ENCODE measurements at places on chromosomes 1 and 21. TPM values are rescaled to one million over a fixed set of nuclear protein-coding genes. Genes with fewer than 3 reads are reported as not detected.

The FLG2 gene
- total RNA-seq, result not detected

The TESK2 gene
- 2.6 TPM for total RNA-seq

The MPL gene
- total RNA-seq, result not detected

The OPRD1 gene
- not detected for total RNA-seq

The KLHL20 gene
- total RNA-seq, result 17.1 TPM

The WNT3A gene
- not detected for total RNA-seq

The PTPRU gene
- total RNA-seq, result 0.47 TPM

The RAD54L gene
- total RNA-seq, result 59.6 TPM

DNA sequence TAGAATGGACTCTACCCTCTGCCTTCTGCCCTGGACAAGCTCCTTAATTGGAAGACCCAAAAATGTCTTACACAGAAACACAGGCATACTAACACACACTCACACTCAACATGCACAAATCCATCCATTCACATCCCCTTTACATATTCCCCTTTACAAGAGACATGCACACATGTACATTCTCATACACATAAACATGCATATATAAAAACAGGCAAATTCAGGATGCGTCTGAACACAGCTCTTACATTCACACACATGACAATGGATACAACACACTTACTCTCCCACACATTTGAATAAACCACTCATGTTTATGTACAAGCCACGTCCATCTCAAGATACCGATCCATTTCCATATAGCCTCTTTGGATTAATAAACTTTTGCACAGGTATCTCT is 84.4 kb downstream of the HMGB4 start:
- H3K27ac ChIP-seq, result no peak overlapping the region
- no peaks in the 10 kb centered on the region for H3K4me1 ChIP-seq
- H3K36me3 ChIP-seq, result no peaks in the 10 kb centered on the region
- no peak for DNase-seq
- no peak overlapping the region for H3K4me3 ChIP-seq

DNA sequence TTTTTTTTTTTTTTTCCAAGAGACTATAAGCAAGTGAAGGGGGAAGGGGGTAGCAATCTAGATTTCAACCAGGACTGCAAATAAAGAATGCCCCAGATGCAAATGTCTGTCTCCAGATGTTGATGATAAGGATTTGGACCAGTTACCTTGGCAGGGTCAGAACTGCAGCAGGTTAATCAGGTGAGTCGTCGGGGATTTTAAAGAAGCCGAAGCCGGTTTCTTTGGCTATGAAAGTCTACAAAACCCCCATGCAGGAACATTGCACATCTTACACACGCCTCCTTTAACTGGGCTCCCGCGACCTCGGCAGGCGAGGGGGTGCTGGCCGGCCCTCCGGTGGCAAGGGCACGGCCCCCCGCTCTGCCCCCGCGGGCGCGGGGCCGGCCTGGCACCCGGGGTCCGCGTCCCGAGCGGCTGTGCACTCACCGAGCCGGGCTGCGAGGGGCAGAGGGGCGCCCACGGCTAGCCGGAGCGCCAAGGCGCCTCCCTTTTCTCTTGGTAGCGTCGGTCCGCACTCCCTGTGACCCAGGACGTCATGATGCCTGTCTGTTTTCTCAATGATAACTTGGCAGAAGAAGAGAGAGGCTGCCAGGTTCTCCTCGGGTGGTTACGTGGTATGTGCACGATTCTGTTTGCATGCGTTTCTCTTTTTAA is 366.3 kb upstream of the ESRRG start:
- H3K27me3 ChIP-seq, result peaks cover 25% of the 10 kb centered on the region
- H3K4me1 ChIP-seq, result no peaks in the 10 kb centered on the region
- no peak overlapping the region for H3K4me3 ChIP-seq
- H3K36me3 ChIP-seq, result no peaks in the 10 kb centered on the region
- DNase-seq, result no peak
- H3K27ac ChIP-seq, result no peak overlapping the region

GRCh38 chr1:46256523-46256922 is 9.0 kb downstream of the RAD54L start:
- peaks cover 56% of the 10 kb centered on the region for H3K36me3 ChIP-seq
- H3K27ac ChIP-seq, result no peak overlapping the region
- no peak for DNase-seq
- H3K4me3 ChIP-seq, result no peak overlapping the region

DNA sequence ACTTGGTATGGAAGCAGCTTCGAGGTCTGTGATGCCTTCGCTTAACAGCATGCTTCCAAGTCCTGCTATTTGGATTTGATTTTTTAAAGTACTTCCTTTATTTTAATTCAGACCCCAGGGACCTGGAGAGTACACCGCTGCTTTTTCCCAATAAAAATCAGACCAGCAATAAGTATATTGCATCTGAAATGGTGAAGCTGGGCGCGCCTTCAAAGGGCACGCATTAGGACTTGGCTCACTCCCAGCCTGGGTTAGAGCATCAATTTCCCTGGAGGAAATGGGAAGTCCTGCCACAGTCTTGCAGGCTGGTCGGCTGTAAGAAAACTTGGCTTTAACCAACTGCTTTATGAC is 325.1 kb downstream of the RRAGC start:
- no peak overlapping the region for H3K4me3 ChIP-seq
- peaks cover 8% of the 10 kb centered on the region for H3K4me1 ChIP-seq
- no peak overlapping the region for H3K27ac ChIP-seq

- H3K4me3 ChIP-seq, result no peak overlapping the region
- H3K27me3 ChIP-seq, result peaks cover 21% of the 10 kb centered on the region
- no peaks in the 10 kb centered on the region for H3K36me3 ChIP-seq
- H3K27ac ChIP-seq, result no peak overlapping the region
Measured at GRCh38 chr1:46526013-46526690, 25.3 kb downstream of the KNCN start.

GRCh38 chr1:1331068-1331965 is at the start of gene TAS1R3:
Gene TAS1R3, plus strand, starts transcription at chr1:1331280. Its CDS starts 66 bp downstream, at chr1:1331346.
- no peaks in the 10 kb centered on the region for H3K36me3 ChIP-seq
- DNase-seq, result no peak
- H3K27ac ChIP-seq, result no peak within 1 kb of the TSS

GRCh38 chr1:244552336-244552735 is 91.3 kb downstream of the CATSPERE start:
- H3K4me1 ChIP-seq, result no peaks in the 10 kb centered on the region
- DNase-seq, result no peak
- H3K27me3 ChIP-seq, result no peaks in the 10 kb centered on the region
- no peak overlapping the region for H3K27ac ChIP-seq
- no peak overlapping the region for H3K4me3 ChIP-seq

GRCh38 chr1:41695118-41695745 is 210.7 kb upstream of the EDN2 start:
- no peaks in the 10 kb centered on the region for H3K36me3 ChIP-seq
- no peak for DNase-seq
- H3K27me3 ChIP-seq, result no peaks in the 10 kb centered on the region
- no peak overlapping the region for H3K27ac ChIP-seq

- H3K36me3 ChIP-seq, result no peaks in the 10 kb centered on the region
- DNase-seq, result no peak
- H3K27ac ChIP-seq, result peak overlapping the region; percentile 25
- peaks cover 5% of the 10 kb centered on the region for H3K4me1 ChIP-seq
- H3K27me3 ChIP-seq, result peaks cover 2% of the 10 kb centered on the region
- no peak overlapping the region for H3K4me3 ChIP-seq
Measured at GRCh38 chr1:103448560-103448959, 76.9 kb upstream of the RNPC3 start.

DNA sequence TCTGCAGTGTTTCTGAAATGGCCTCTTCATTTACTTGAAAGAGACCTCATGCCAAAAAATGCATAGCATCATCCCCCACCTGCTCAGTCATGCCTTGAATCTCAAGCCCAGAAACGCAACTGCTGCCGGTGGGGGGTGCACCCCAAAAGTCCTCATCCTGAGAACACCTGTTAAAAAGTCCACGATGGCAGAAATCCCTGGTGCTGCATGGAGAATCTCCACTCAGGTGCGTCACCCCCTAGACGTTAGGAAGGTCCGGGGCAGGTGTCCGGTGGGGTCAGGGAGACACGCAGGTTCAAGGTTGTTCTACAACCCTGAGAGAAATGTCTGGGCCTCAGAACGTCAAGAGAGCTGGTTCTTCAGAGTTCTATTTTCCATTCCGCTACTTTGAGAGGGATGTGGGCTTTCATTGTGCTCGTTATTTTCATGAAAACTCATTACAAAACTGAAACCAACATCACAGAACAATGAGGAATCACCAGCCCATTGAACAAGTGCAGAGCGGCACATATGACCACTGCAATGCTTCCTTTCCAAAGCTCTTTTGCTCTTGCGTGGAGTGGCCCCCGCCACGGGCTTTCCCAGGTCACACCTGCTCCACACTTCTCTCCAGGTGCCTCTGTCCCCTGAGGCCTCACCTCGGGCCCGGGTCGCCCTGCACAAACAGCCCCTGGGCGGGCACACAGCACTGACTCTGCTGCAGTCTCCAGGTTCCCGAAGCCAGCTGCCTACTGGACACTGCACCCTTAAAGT is 201.9 kb downstream of the TOMM20 start:
- H3K4me3 ChIP-seq, result peak overlapping the region; percentile 83
- H3K4me1 ChIP-seq, result peaks cover 60% of the 10 kb centered on the region
- H3K36me3 ChIP-seq, result peaks cover 9% of the 10 kb centered on the region

GRCh38 chr1:84825161-84825560 is 67.8 kb downstream of the LPAR3 start:
- H3K36me3 ChIP-seq, result no peaks in the 10 kb centered on the region
- peaks cover 2% of the 10 kb centered on the region for H3K4me1 ChIP-seq

- DNase-seq, result no peak
- H3K4me3 ChIP-seq, result no peak overlapping the region
- H3K27me3 ChIP-seq, result peaks cover 11% of the 10 kb centered on the region
Measured at GRCh38 chr1:231058416-231059109, 18.5 kb upstream of the FAM89A start.

DNA sequence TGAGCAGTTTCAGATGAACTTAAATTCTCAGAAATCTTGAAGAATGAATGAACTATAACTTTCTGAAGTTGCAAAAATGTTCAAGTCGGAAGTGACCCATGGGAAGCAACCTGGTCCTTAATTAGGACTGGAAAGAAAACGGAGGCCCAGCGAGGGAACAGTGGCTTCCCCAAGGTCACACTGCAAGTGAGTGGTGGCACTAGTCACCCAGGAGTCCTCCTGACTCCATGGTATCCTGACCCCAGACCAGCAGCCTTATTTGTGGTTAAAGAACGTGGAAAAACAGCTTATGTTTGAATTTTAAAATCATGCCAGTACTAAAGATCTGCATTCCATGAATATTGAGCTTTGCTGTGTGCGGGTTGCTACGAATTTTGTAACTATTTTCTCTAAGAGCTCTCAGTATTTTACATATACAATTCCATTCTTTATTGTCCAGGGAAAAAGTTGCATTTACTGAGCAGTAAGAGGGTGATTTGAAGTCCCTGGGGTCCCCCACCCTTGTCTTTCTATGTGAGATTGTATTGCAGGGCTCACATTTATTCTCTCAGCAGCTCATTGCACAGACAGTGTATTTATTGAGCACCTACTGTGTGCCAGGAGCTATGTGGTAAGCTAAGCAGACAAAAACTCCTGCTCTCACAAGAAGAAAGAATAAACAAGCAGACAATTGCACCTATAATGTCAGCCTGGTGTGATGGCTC is 61.6 kb upstream of the ATP5PO start:
- peak overlapping the region; percentile 71 for H3K4me3 ChIP-seq
- peaks cover 27% of the 10 kb centered on the region for H3K36me3 ChIP-seq
- DNase-seq, result peak; percentile 71

DNA sequence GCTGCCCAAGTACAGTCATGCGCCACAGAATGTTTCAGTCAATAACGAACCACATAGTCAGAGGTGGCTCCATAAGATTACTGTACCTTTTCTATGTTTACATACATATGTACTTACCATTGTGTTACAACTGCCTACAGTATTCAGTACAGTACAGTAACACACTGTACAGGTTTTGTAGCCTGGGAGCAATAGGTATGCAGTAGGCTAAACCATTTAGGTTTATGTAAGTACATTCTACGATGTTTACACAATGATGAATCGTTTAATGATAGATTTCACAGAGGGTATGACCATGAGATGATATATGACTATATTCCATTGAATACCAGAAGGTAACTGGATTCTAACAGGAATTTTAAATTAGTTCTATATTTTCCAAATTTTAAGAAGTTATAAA is 10.5 kb downstream of the YY1AP1 start:
- no peak overlapping the region for H3K4me3 ChIP-seq
- no peak for DNase-seq
- H3K27me3 ChIP-seq, result no peaks in the 10 kb centered on the region
- peaks cover 58% of the 10 kb centered on the region for H3K36me3 ChIP-seq

GRCh38 chr1:94553931-94554330 is 12.4 kb upstream of the F3 start:
- H3K27me3 ChIP-seq, result peaks cover 12% of the 10 kb centered on the region
- no peaks in the 10 kb centered on the region for H3K36me3 ChIP-seq
- H3K27ac ChIP-seq, result no peak overlapping the region
- H3K4me1 ChIP-seq, result no peaks in the 10 kb centered on the region
- H3K4me3 ChIP-seq, result no peak overlapping the region

GRCh38 chr1:116772648-116773045 is 18.4 kb downstream of the CD2 start:
- peak; percentile 61 for DNase-seq
- H3K4me3 ChIP-seq, result peak overlapping the region; percentile 53
- H3K36me3 ChIP-seq, result peaks cover 55% of the 10 kb centered on the region
- H3K27ac ChIP-seq, result peak overlapping the region; percentile 99

GRCh38 chr1:187203257-187203656 is 374.5 kb downstream of the PLA2G4A start:
- H3K27me3 ChIP-seq, result no peaks in the 10 kb centered on the region
- H3K4me3 ChIP-seq, result no peak overlapping the region
- DNase-seq, result no peak
- no peaks in the 10 kb centered on the region for H3K4me1 ChIP-seq
- no peak overlapping the region for H3K27ac ChIP-seq
- no peaks in the 10 kb centered on the region for H3K36me3 ChIP-seq

GRCh38 chr1:6360517-6361070 is 33.0 kb downstream of the ACOT7 start:
- H3K27ac ChIP-seq, result peak overlapping the region; percentile 62
- H3K4me3 ChIP-seq, result peak overlapping the region; percentile 53
- no peaks in the 10 kb centered on the region for H3K27me3 ChIP-seq
- DNase-seq, result no peak

GRCh38 chr21:38938343-38938742 is 132.6 kb downstream of the ETS2 start:
- peak overlapping the region; percentile 63 for H3K27ac ChIP-seq
- no peaks in the 10 kb centered on the region for H3K36me3 ChIP-seq
- H3K27me3 ChIP-seq, result no peaks in the 10 kb centered on the region

GRCh38 chr1:229075716-229076115 is 195.2 kb upstream of the RAB4A start:
- DNase-seq, result no peak
- H3K4me3 ChIP-seq, result no peak overlapping the region
- H3K27ac ChIP-seq, result no peak overlapping the region
- H3K36me3 ChIP-seq, result no peaks in the 10 kb centered on the region

All from activated CD4-positive, alpha-beta T cell treated with anti-CD3 and anti-CD28 coated beads, Interleukin-2, amount 10 ng/mL, durations not matched to agents 24 days and 14 days (primary cell).